ENCODE measurements at places on chromosomes 1 and 21.

DNA sequence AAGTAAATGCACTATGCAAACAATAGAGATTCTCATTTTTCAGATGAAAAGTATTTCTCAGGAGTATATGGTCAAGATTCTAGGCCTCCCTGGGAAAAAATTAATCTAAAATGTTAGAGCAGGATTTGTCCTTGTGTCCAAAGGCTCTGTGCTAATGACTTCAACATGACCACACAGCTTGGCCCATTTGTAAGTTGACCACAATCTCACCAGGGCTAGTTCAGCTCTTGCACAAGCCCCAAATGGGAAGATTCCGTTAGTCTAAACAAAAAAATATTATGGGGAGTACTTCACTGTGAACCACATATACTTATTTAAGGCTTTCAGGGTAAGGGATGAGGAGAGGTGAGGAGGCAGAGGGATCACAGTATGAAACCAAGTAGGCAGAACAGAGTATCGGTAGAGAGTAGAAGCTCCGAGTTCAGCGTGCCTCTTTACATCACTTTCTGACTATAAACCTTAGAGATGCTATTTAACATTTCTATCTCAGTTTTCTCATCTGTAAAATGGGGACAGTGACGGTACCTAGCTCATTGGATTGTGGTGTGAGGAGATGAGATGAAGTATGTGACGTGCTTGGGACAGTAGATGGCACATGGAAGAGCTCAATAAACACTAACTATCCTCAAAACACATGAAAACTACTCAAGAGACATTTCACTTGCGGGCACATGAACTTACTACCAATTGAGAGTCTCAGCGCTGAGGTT, 37.8 kb upstream of the CTTNBP2NL start:
- DNase-seq, result no peak

- DNase-seq, result no peak
These were observed 15.2 kb upstream of the PGD start for GRCh38 chr1:10383630-10384029.

DNA sequence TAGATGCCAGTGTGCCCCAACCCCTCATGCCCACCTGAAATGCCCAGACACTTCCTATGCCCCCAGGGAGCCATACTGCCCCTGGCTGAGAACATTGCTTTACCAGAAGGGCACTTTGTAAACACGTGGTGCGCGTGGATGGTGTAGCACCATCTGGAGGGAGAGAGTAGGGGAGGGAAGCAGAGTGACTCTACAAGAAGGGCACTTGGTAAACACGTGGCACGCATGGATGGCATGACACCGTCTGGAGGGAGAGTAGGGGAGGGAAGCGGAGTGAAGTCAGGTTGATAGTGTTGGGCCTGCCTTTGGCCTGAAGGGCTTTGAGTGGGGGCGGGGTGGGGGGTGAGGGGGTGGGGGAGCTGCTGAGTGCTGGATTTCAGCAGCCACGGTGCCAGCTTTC, 324.0 kb upstream of the VAMP3 start:
- DNase-seq, result no peak

DNA sequence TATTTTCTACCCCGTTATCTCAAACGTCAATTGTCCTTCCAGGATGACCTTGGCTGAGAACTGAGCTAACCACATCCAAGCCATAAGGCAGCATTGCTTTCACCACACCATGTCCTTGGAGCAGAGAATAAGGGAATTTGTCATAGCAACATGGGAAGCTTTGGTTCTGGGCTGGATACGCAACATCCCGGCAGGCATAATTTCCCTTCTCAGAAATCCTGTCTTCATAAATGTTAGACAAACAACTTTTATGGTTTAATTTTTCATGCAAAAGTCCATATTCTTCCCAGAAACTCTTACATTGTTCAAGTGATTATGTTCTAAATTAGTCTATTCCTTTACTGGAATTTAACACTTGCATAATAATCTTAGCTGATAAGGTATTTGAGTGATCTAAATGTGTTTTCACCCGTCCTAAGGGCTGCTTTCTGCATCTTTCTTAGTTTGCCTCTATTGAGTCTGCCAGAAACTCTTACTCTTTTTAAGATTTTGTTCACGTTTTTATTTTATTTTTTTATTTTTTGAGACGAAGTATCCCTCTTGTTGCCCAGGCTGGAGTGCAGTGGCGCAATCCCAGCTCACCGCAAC, 51.8 kb downstream of the KCNJ15 start:
- DNase-seq, result no peak

DNA sequence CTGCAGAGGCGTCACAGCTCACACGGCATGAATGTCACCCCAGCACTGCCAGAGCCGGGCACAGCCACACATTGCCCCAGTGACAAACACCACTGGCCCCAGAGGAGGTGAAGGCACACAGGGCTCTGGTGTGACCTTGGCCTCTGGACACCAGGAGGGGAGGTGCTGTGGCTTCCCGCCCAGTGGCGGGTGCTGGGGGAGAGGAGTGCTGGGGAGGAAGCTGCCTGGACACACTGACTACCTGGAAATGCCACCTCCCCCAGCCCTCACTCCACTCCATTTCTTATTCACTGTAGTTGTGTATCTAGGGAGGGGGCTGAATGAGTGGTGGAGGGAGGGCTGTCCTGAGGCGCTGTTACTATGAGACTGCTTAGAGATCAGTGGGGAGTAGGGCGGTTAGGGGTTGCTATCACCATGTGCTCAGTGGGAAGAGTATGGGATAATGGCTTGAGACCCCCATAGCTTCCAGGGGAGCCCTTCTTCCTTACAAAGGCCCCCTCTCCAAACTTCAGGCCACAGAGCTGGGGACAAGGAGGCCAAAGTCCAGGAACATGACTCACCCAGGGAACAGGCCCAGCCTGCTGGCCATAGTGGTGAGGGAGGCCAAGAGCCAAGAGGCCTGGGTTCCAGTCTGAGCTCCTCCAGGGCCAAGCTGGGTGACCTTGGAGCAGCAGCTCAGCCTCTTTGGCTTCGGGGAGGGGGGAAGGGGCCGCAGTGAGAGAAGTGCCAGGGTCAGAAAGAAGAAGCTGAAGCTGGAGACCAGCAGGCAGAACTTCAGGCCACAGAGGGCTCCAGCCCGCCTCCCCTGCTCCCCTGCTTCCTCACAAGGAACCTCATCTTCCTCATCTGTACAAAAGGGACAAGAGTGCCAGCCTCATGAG, 40.1 kb downstream of the AHDC1 start:
- DNase-seq, result no peak

DNA sequence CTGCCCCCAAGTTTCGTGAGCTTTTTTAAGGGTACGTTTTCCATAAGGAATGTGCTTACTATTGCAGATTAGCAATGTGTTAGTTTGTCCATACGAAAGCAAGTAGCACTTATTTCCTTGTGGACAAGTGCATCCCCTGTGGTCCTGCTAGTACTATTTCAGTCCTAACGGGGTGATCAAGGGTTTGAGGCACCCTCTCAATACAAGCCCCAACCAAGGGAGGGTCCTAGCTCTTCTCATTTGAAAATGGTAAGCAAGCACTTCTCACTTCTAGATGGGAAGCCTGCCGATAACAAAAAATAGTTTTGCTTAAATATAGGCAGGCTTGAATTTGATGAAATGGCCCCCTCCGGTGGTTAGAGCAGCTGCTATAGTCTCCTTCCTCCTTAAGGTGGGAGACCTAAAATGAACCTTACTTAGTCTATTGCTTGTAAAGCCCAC, 64.0 kb upstream of the HMCN1 start:
- peak; percentile 61 for DNase-seq

DNA sequence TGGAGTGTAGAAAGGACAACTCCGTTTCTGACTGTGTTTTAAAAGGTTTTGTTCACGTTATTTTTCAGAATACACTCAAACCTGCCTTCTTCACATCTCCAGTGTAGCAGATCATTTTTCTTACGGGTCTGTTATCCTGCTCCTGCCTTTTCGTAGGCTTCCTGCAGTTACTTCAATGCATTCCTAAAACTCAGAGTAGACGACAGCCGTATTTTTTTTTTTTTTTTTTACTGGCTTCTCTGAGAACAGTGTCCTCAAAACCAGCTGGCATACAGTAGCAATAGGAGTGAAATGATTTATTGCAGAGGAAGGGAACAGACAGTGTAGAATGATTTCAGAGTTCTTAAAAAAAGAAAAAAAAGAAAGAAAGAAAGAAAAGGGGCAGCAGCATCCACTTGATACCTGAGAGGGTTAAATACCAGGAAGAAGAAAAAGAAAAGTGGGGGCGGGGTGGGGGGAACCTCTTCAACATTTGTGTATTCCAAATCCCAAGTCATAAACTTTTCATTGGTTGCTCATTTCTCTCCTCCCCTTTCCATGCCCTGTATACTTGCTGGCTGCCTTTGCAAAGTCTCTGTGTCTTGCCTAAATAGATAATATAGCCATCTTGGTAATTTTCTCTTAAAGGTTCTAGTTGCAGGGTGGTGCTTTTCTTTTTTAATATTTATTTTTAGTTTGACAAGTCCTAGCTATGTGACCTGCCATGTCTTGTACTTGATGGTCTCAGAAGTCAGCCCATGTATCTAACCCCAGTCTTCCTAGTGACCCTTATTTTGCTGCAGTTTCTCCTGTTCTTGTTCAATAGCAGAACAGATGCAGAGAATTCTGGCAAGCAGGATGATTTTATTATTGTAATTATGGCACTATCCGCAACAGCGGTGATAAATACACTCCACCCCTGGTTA, 2.8 kb downstream of the TGFB2 start:
- no peak for DNase-seq

- peak; percentile 12 for DNase-seq
These were observed 301.7 kb downstream of the NTNG1 start for GRCh38 chr1:107442551-107442950.

- peak; percentile 75 for DNase-seq
These were observed at the start of gene PDXK for GRCh38 chr21:43718872-43719747. PDXK (plus strand) TSS chr21:43719129; CDS start chr21:43719295, 166 bp downstream.
